Neuronal stem cell (in vitro differentiated cells): ENCODE measurements at places on chromosomes 16 and 17.

DNA sequence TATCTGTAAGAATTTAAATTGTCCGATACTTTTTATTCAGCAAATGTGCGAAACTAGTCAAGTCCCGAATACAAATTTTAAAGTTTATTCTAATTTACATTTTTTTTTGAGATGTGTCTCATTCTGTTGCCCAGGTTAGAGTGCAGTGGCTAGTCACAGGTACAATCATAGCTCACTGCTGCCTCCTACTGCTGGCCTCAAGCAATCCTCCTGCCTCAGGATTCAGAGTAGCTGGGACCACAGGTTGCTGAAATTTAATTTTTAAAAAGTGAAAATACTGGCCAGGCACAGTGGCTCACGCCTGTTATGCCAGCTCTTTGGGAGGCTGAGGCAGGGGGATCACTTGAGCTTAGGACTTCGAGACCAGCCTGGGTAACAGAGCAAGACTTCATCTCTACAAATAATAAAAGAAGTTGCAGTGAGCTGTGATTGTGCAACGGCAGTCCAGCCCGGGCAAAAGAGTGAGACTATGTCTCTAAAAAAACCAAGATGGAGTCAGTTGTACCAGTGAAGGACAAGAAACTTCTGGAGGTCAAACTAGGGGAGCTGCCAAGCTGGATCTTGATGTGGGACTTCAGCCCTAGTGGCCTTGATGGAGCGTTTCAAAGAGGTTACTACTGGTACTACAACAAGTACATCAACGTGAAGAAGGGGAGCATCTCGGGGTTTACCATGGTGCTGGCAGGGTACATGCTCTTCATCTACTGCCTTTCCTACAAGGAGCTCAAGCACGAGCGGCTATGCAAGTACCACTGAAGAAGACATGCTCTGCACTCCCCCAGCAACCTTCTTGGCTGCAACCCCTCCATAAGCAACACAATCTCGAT, 5.6 kb downstream of the POLG2 start:
- H3K27ac ChIP-seq = no peak overlapping the region
- no peaks in the 10 kb centered on the region for H3K27me3 ChIP-seq
- DNase-seq = no peak
- H3K4me1 ChIP-seq = peaks cover 1% of the 10 kb centered on the region

DNA sequence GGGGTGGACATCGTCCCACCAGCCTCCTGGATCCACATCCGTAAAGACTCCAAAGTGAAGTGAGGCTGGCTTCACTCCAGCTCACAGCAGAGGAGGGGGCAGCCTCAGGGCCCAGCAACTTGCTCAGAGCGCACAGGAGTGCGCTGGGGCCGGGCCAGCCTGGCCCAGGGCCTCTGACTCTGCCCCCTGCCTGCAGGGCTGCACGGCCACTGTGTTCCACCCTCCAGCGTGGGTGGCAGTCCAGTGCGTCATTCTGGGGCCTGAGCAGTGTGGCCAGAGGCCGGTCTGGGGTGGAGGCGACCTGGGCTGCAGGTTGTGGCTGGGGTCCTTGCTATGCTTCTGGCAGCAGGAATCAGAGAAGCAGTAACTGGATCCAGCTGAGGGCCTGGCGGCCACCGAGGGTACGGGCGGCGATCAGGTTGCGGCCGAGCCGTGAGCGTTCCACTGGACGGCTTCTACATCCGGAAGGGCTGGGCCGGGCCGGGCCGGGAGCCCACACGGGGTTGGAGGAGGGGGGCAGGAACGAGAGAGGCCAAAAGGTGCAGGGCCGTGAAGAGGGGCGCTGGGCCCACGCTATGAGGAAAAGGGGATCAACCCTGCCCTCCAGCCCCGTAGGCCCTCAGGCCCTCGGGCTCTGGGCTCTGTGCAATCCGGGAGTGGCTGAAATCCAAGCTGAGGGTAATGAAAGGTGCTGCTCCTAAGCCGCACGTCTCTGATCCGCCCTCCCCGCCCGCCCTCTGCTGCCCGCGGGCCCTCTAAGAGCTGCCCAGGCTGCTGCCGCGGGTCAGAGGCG, at the start of gene FSCN2:
FSCN2 (plus strand) TSS at position 787 of the 793 bp plus-strand sequence. CDS start 155 bp downstream, outside the sequence.
- peaks cover 6% of the 10 kb centered on the region for H3K27me3 ChIP-seq
- no peak for DNase-seq
- peaks cover 10% of the 10 kb centered on the region for H3K4me1 ChIP-seq
- H3K27ac ChIP-seq = no peak within 1 kb of the TSS
- no peaks in the 10 kb centered on the region for H3K36me3 ChIP-seq

GRCh38 chr17:35743626-35744328, 9.3 kb downstream of the GAS2L2 start:
- no peak overlapping the region for H3K27ac ChIP-seq
- H3K4me1 ChIP-seq = peaks cover 4% of the 10 kb centered on the region
- no peak overlapping the region for H3K4me3 ChIP-seq
- H3K36me3 ChIP-seq = no peaks in the 10 kb centered on the region

- DNase-seq = no peak
- H3K27ac ChIP-seq = no peak overlapping the region
- H3K27me3 ChIP-seq = no peaks in the 10 kb centered on the region
- H3K4me3 ChIP-seq = no peak overlapping the region
Observed at GRCh38 chr16:72961863-72962262, 86.1 kb downstream of the ZFHX3 start.

DNA sequence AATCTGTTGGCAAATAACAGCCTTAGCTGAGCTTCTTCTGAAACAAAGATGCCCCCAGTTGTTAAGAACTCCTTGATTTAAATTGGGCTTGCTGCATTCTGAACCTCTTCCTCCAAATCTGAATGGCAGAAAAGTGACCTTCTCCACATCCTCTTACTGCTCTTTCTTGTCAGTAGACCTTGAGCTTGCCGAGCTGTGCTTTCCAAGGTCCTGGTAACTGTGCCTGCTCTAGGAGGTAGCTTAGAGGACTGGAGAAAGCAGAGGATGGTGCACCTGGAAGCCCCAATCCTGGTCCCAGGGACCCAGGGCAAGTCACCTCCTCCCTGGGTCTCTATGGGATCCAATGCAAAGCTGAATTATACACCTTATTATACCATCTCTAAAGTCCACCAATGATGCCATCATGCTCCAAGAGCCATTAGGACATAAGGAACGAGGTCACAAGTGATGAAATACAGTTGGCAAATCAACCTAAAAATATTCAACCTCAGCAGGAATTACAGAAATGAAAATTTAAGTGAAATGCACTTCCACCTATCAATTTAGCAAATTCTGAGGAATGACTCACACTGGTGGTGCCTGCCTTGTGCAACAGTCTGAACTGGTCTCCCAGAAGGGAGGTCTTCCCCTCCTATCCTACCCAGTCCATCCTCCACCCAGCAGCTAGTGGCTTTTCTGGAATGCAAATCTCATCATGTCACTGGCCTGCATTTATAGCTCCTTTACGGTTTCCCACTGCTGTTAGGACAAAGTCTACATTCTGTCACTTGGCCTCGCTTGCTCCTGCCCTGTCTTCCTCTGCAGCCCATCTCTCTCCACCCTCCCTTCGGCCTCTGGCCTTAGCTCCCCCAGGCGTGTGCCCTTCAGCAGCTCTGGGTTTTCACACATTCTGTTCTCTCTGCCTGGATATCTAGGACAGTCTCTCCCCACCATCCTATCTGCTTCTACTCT, 36.6 kb downstream of the TOM1L2 start:
- H3K4me1 ChIP-seq = peaks cover 27% of the 10 kb centered on the region
- DNase-seq = no peak
- no peaks in the 10 kb centered on the region for H3K36me3 ChIP-seq

DNA sequence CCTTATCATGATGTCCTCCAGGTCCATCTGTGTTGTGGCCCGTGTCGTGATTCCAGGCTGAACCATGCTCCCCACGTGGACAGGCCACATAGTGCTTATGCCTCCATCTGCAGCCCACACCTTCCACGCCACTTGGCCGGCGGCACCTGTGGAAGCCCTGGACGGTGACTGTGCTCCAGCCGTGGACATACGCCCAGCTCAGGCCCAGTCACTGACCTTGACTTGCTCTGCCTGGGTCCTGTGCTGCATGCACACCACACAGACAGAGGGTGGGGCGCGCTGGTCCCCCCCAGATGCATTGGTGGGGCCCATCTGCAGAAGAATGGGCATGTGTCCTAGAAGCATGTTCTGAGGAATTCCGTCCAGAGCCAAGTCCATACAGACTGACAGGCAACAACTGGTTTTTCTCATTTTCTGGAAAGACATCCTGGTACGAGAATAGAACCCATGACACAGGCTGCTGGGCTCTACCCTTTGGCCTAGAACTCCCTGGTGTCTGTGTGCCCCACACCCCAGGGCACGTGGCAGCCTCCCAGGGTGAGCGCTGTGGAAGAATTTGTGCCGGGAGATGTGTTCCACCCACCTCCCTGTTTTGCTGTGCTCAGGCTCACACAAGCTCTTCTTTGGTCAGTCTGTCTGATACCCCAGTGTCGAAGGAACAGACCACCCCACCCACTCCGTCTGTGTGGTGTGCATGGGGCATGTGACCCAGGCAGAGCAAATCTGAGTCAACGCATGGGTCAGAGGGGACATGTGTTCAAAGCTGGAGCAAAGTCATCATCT, 39.5 kb downstream of the GPT2 start:
- H3K27me3 ChIP-seq = no peaks in the 10 kb centered on the region
- no peaks in the 10 kb centered on the region for H3K4me1 ChIP-seq
- peaks cover 57% of the 10 kb centered on the region for H3K36me3 ChIP-seq
- no peak overlapping the region for H3K27ac ChIP-seq
- DNase-seq = no peak
- no peak overlapping the region for H3K4me3 ChIP-seq

- no peaks in the 10 kb centered on the region for H3K4me1 ChIP-seq
- no peak overlapping the region for H3K27ac ChIP-seq
- DNase-seq = no peak
- no peaks in the 10 kb centered on the region for H3K27me3 ChIP-seq
- H3K4me3 ChIP-seq = no peak overlapping the region
Observed at GRCh38 chr17:32604966-32605365, 118.2 kb downstream of the CDK5R1 start.

GRCh38 chr17:73061161-73061560, 31.3 kb downstream of the SLC39A11 start:
- H3K36me3 ChIP-seq = no peaks in the 10 kb centered on the region
- no peaks in the 10 kb centered on the region for H3K27me3 ChIP-seq
- H3K4me1 ChIP-seq = no peaks in the 10 kb centered on the region
- H3K27ac ChIP-seq = no peak overlapping the region
- no peak for DNase-seq
- H3K4me3 ChIP-seq = no peak overlapping the region

GRCh38 chr16:9124908-9125584, 33.6 kb downstream of the HAPSTR1 start:
- DNase-seq = no peak
- peaks cover 4% of the 10 kb centered on the region for H3K36me3 ChIP-seq
- H3K27ac ChIP-seq = no peak overlapping the region
- peaks cover 13% of the 10 kb centered on the region for H3K4me1 ChIP-seq
- H3K27me3 ChIP-seq = no peaks in the 10 kb centered on the region
- H3K4me3 ChIP-seq = no peak overlapping the region

DNA sequence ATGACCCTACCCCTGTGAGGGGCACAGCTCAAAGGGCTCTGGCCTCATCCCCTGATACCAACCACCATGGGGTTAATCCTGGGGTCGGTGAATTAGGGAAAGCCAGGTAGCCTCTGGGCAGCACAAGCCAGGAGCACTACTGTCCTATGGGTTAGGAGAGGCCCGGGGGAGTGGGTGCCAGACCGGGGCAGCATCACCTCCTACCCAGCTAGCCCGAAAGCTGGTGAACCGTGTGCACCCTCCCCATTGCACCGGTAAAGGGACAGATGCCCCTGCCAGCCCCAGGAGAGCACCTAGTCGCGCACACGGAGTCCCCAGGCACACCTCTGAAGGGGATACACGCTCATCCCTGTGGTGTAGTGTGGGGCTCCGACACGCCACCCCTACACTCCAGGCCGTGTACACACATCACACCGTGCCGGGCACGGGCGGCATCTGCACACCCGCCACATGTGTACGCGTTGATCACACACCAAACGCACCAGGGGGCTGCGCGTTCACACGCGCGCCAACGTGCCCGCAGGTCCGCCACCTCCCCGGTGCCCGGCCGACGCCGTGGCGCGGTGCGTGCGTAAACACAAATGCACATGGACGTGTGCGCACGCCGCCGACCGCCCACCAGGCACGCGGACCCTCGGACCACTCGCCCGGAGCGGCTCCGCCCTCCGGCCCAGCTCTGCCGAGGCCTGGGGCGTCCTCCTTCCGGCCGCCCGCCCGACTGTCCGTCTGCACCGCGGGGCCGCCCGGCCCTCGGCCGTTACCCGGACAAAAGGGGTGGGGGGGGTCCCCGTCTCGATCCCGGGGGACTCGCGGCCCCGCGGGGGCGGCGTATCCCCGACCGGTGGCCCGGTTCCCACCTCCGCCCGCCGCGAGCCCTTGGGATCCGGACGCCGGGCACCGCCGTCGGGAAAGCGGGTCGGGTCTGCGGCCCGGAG, 785 bp downstream of the UBALD1 start:
- H3K4me3 ChIP-seq = peak overlapping the region; percentile 98
- no peak for DNase-seq
- H3K4me1 ChIP-seq = peaks cover 16% of the 10 kb centered on the region
- no peak overlapping the region for H3K27ac ChIP-seq
- H3K36me3 ChIP-seq = peaks cover 4% of the 10 kb centered on the region
